Tibial nerve (tissue), 4 donors: ENCODE measurements at places on chromosomes 16 and 17.
A peak's percentile ranks its signal among the peaks of the same experiment; 100 is the strongest.

GRCh38 chr17:45409659-45410076, 23.0 kb downstream of the ARHGAP27 start:
- DNase-seq = no peak

DNA sequence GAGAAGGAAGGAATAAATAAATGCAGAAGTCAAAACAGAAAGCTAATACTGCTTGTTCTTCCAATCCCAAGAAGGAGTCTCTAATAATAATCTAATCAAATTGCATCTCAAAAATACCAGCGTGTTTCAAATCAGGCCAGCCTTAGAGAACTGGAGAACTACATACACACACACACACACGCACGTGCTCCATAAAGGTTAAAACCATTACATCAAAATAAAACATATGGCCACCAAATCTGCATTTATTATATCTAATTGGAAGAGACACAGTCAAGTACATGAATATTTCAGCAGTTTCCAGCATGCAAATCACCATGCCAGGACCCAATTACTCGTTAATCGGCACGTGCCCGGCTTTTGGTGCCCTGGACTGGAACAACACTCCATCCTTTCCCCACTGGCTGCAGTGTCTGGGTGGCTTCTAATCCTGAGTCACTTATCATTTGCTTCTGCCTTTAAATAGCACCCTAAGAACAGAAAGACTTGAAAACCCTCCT, 20.4 kb upstream of the KDM8 start:
- no peak for DNase-seq

GRCh38 chr17:71247441-71248015, 873.3 kb upstream of the SOX9 start:
- no peak for DNase-seq

GRCh38 chr16:49504626-49505025, 131.0 kb downstream of the C16orf78 start:
- DNase-seq = no peak

- DNase-seq = peak; percentile 89
These were observed 6.3 kb downstream of the TBC1D16 start for GRCh38 chr17:80029258-80029974.

DNA sequence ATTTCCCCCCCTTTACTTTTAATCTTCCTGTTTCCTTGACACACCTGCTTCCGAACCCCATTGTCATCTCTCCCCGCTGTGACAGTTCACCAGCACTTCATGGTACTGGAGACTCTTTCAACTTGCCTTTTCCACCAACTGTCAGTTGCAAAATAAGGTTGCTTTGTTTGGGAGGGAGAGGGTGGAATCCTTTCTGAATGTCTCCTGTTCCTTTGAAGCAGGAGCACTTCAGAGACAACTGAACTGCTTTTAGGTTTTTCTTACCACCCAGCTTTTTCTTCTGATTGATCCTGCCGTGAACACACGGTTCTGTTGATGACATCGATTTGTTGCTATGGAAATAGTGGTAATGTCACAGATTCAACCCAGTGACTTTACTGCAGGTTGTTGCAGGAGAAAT, 42.0 kb downstream of the RPA1 start:
- DNase-seq = no peak

DNA sequence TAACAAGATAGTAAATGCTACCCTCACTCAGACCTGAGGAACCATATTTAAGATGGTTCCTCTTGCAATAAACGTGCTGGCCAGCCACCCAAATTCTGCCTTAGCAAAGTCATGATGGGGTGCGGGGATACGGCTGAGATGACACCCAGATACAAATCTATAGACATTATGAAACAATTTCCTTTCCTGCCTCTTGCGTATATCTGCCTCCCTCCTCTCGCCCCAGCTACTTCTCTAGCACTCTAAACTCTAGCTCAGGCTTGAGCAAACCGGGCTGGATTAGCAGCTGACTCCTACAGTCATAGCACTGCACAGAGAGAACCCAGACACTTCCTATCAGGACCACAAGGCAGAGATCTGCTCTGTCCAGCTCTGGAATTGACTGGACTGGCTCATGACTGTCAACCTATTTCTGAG, 22.3 kb downstream of the CD300LF start:
- no peak for DNase-seq

DNA sequence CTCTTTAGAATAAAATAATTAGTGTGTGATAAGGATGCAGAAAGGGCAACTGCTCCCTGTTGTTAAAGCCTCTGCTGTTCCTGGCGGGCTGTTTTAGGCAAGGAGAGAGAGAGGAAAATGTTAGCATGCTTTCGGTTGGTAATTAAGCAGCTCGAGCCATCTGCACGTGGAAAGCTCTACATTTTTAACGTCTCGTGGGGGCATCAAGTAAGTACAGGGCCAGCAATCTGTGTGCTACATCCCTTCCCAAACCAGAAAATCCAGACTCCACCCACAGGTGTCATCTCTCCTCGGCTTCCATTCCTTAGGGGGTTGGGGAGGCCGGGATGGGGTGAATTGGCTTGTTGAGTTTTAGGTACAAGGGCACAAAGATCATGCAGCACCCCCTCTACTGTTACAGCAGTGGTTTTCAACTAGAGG, 62.4 kb upstream of the MARCHF10 start:
- no peak for DNase-seq

DNA sequence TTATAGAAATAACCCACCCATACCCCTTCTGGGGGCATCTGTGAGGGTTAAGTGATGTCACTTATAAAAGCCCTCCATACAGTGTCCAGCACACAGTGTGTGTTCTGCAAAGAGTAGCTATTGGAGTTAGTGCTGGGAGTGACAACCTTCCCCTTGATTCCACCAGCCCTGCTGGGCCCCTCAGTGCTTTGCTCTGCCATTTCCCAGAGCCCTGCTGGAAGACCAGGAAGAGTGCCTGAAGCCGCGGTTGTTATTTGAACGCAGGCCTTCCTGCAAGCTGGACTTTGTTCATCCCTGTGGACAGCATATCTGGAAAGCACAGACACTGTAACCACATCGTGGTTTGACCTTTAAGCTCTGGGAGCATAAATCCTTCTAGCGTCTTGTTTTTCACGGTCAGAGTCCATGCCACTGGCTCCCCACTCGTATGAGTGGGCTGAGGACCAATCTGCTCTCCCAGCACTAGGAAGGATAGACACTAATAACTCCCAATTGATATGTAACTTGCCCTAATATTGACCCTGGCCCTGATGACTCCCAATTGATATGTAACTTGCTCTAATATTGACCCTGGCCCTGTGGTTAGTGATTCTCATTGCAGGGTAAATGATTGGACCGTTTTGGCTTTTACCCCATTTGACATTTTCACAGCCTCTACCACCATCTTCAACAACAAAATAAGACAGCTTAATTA, 297.1 kb upstream of the MAF start:
- DNase-seq = peak; percentile 7

GRCh38 chr16:20811889-20812439, 5.6 kb downstream of the REXO5 start:
- DNase-seq = no peak

DNA sequence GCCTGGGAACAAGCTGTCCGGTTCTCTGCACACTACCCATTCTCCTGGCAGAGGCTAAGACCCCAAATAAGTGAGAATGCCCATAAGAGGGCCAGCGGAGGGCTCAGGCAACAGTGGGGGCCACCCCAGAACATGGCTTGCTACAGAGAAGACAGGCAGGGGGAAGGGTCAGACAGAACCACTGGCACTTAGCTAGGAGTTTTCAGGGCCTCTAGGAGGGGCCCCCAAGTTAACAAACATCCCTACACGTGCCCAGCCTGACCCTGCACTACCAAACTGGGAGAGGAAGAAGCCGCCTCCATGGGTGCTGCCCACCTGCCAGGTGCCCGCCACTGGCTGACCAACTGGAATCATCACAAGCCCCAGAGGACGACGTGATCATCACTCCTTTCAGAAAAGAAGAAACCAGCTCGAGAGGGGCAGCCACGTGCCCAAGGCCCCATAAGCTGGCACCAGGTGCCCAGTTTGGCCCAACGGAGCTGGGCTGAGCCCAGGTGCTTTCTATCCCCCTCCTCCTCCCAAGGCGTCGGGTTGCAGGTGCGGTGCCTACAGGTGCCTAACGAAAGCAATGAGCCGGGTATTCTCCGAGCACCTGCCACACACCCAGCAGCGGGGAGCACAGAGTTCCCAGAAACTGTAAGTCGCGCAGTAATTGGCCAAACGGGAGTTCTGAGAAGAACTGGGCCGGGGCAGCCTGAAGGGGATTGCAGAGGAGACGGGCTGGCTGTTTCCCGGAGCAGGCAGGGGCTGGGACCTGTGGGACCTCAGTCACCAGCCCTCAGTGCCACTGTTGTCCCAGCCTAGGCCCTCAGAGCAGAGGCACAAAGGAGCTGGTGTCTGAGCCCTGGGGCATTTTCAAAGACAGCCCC, 13.2 kb downstream of the RPH3AL start:
- DNase-seq = no peak

GRCh38 chr17:81523402-81524038, 4.7 kb upstream of the FSCN2 start:
- DNase-seq = no peak

GRCh38 chr16:86018487-86018886, 119.5 kb downstream of the IRF8 start:
- DNase-seq = no peak

GRCh38 chr17:75566416-75566815, 21.2 kb upstream of the MYO15B start:
- no peak for DNase-seq

DNA sequence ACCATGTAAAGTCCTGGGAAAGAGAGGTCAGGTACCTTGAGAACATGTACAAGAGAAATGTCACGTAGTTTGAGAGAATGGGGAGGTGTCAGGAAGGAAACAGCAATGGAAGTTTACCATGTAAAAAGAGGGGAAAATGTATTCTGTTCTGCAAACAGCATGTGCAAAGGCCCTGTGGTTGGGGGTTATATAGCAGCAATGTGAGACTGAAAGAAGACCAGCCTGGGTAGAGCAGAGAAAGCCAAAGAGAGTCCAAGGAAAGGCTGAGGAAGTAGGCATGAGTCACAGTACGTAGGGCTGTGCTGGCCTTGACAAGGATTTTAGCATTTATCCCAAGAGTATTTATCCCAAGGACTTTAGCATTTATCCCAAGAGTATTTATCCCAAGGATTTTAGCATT, 141.3 kb upstream of the CACNG3 start:
- no peak for DNase-seq

DNA sequence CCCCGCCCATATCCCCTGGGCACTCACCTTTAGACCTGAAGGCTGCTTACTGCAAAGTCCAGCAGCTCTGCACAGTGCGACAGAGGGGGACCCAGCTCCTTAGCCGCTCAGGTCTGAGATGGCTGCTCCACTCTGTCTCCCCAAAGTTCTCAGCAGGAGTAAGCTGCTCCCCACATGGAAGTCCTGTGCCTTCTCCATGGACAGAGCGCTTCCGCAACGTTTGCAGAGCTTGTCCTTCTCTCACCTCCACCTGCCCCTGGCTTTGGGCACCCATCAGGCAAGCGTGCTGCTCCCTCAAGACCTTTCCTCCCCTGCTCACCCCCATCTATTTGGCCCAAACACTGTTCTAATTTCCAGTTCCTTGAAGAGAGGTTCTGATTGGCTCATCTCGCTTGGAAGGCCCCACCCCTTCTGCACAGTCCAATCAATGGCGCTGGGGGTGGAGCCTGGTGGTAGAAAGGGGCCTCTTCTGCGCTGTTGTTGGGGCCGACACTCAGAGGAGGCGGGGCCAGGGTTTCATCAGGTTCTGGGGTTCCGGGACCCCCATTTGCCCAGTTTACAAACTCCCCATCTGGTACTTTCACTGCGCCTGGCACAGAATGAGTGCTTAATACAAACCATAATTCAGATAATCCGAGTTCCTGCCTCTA, 137.2 kb downstream of the CYLD start:
- DNase-seq = no peak

DNA sequence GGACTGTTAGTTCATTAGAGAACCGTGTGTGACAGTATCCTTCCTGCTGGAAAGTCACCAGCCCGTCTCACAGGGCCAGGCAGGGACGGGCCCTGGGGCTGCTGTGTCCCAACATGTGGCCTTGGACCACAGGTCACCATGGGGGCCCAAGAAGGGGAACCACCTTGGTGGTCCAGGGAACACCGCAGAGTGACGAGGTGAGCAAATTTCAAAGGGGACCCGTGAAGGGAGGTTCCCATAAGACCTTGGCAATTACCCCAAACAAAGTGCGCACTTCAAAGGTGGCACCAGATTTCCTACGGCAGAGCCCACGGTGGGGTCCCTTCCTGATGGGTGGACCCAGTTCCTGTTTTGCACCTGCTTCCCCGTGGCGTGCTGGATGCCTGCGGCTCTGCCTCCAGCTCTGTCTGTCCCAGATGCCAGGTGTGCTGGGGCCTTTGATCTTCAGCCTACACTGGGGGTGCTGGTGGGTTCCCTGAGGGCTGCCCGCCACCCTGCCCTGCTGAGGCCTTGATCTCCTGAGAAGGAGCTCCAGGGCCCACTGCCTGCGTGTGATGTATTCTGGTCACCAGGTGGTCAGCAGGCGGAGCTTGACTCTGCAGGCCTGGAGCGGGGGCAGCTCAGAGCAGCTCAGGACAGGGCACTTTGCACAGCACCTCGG, 27.0 kb downstream of the SLC7A5 start:
- no peak for DNase-seq

DNA sequence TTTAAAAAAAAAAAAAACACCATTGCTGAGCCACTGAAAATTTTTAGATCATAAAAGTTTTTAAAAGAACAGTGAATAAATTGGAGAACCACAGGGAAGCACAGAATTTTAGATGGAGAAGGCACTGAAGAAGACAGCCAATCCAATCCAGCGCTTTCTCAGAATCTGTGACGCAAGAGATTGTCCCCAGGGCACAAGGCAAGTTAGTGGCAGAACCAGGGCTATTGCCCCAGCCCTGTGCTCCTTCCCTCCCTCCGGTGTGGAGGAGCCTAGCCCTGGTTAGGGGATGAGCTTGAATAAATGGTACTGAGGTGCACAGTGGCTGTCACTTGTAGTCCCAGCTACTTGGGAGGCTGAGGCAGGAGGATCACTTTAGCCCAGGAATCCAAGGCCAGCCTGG, 108.3 kb downstream of the ZNF423 start:
- no peak for DNase-seq

DNA sequence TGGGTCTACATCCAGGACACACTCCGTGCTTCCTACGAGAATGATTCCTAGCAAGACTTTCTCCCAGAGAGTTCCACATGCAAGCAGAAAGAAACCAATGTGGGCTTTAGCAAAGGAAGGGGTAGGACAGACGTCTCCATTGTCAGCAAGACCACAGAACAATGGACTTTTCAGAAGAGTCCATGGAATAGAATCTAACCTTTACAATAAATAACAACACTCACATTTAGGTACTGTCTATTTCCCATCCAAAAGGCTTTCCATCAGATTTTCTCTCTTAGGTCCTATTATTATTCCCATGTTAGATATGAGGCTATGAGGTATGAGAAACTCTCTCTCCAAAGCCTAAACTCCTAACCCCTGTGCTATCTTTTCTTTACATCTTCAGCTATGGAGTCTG, 360.9 kb downstream of the GRIN2A start:
- no peak for DNase-seq
